Suppressor macrophage treated with lipopolysaccharide for 1 hour (primary cell): ENCODE measurements at places on chromosomes 6 and 20.

GRCh38 chr6:18471232-18471964, 84.2 kb downstream of the RNF144B start:
- DNase-seq, result no peak

DNA sequence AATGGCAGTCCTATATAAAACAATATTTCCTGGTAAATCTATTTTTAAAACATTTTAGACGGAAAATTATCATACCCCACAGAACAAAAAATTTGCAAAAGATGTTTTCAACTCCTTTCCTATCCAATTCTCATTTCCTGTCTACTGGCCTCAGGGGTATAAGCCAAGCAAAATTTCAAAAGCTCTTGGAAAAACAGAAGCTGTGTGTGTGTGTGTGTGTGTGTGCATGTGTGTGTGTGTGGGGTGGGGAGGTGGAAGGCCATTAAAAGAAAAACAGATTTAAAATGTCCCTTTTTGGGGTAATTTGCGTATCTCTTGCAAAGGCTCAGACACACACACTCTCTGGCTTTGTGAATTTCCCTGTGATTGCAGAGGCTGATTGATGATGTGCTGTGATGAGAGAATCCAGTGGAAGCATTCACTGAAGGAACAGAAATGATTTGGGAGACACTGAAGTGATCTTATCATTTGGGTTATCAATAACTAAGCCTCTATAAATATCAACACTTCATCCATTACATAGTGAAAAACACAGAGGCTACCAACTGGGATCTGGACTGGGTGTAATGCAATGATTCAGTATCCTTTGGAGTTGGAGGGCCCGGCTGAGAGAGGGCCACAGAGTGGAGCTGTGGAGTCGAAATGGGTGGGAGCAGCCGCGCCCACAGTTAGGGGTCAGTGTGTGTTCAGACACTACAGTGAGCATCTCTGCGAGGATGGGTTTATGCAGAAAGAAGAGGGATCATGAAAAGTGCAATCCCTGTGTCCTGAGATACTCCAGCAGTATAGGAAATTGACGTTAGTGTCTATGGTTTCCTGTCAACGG, 106.8 kb upstream of the PREP start:
- no peak for DNase-seq

GRCh38 chr20:50915424-50915823, 15.8 kb downstream of the ADNP start:
- no peak for DNase-seq

GRCh38 chr20:59235226-59235625, 65.2 kb upstream of the EDN3 start:
- DNase-seq, result no peak

- DNase-seq, result peak; percentile 70
Measured at GRCh38 chr6:53326372-53327016, 22.3 kb downstream of the ELOVL5 start.

GRCh38 chr6:39113788-39114187, 1.2 kb downstream of the SAYSD1 start:
- no peak for DNase-seq

DNA sequence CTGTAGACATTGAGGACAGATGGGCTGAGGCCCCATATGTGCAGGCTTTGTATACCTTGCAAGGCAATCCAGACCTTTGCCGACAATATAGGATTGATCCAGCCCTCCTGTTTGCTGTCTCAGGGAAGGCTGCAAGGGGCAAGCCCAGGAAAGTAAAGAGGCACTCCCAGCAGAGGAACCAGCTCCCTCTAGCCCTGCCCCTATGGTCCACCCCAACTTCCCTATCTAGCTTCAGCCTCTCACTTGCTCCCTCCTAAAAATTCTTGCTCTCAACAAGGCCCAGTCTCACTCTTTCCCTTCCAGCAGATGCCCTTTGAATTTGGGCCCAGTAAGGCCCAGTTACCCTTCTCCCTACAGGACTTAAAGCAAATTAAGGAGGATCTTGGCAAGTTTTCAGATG, 92.6 kb downstream of the JARID2 start:
- peak; percentile 57 for DNase-seq

GRCh38 chr6:100209323-100210136, 215.5 kb upstream of the MCHR2 start:
- no peak for DNase-seq
